ENCODE measurements at places on chromosomes 7 and 10. TPM values are rescaled to one million over a fixed set of nuclear protein-coding genes. Genes with fewer than 3 reads are reported as not detected.

FGFR2 gene
- total RNA-seq: 5.8 TPM

ARHGAP22 gene
- total RNA-seq: 29.1 TPM

DNAJC2 gene
- total RNA-seq: 25.2 TPM

CYP2C9 gene
- total RNA-seq: not detected

ACTL6B gene
- total RNA-seq: not detected

HOXA4 gene
- 11.6 TPM for total RNA-seq

GLCCI1 gene
- 8.4 TPM for total RNA-seq

GBF1 gene
- 44.0 TPM for total RNA-seq

CASTOR2 gene
- total RNA-seq: 18.7 TPM

ADAM12 gene
- total RNA-seq: 5.5 TPM

Data from aorta (tissue), 5 donors.